NCI-H524 treated with DMSO at 0.1 percent for 48 hours (cell line): ENCODE measurements at places on chromosomes 4 and X.
A peak's percentile ranks its signal among the peaks of the same experiment; 100 is the strongest.

GRCh38 chr4:185799442-185799841 lies 12.6 kb downstream of the SORBS2 start:
- DNase-seq = no peak

DNA sequence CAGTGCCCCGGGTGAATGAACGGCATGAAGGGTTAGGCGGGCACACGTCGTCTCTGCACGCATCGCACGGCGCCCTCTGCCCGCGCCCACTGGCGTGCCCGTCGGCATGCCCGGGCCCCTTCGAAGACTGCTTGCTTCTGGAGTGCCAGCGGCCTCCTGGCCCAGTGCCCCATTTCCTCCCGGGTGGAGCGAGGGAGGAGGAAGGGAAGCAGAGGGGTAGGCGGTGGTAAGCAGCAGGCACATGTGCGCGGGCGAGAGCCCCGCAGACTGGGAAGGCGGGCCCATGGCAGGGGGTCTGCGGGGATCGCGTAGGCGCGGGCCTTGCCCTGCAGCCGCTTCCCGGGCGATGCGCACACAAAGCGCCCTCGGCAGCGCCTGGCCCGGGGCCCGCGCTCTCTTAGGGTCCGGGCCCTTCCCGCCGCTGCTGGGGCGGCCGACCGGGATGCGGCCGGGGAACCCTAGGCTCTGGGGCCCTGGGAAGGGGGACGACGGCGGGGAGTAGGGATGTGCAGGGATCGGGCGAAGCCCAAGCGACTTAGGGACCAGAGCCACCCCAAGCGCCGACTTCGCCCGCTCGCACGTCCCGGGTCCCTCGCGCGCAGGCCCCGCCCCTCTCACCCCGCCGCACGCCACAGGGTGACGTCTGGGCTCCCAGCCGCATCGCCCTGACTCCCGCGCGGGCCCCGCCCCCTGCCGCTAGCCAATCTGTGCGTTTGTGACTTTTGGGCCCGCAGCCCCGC lies 866 bp upstream of the EMD start:
- no peak for DNase-seq

DNA sequence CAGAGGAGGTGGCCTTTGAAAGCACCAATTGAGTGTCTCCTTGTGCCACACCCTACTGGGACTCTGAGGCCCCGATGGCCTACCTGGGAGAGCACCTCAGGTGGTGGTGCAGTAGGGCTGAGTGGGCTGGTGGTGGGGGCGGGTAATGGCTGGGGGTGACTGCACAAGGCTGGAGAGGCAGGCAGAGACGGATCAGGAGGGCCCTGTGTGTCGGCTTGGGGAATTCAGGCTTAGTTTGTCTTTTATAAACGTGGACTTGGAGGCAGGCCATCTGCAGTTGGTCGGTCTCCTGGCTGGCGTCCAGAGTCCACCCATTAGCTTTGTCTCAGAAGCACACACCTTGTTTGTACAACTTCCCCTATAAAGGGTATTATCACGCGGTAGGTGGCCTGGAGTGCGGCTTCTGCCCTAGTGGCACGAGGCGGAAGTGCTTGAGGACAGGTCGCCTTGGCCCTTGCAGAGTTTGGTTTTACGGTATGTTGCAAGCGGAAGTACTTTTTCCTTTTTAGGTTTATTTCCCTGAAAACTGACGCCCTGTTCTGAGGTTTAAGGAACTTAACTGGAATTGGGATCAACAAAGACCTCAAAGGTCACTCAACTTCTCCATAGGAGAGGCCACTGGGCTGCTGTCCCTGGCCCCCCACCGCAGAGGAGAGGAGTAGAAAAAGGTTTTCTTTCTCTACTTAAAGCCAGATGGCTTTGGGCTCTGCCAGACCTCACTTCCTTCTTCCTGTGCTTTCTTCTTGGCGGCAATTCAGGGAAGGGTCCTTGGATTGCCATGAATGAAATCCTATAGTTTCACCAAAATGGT lies 8.0 kb downstream of the TBC1D14 start:
- DNase-seq = peak; percentile 47

DNA sequence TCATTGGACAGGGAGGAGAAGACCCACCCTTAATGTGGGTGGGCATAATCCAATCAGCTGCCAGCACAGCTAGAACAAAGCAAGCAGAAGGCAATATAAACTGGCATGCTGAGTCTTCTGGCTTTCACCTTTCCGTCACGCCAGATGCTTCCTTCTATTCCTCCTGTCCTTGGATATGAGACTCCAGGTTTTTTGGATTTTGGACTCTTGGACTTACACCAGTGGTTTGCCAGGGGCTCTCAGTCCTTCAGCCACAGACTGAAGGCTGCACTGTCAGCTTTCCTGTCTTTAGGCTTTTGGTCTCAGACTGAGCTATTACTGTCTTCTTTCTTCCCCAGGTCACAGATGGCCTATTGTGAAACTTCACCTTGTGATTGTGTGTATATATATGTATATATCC lies 32.2 kb upstream of the UGT2B4 start:
- DNase-seq = no peak

DNA sequence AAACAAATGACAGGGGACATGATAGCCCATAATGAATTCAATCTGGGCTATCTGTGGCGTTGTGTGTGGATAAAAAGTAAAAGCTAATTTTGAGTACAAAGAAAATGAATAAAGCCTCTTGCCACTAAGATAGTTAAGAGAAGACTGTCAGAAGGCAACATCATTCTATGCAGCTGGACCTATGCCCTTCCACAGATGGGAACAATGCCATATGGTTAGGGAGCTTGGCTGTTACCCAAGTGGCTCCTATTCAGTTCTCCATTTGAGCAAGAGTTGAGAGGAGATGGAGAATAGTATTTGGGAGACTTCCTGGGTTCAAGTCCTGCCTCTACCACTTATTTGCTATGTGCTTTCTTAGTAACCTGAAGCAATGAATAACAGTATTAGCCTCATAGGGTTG lies 107.7 kb downstream of the ANXA3 start:
- DNase-seq = no peak

DNA sequence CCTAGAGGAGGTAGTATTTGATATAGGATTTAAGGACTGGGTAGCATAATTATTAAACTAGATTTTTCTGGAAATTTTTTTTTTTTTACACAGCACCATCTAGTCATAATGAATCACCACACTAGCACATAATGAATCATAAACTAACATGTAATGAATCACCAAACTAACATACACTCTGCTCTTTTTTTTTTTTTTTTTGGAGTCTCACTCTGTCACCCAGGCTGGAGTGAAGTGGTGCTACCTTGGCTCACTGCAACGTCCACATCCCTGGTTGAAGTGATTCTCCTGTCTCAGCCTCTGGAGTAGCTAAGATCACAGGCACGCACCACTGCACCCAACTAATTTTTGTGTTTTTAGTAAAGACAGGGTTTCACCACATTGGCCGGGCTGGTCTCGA lies 92.5 kb downstream of the FAM13A start:
- no peak for DNase-seq

DNA sequence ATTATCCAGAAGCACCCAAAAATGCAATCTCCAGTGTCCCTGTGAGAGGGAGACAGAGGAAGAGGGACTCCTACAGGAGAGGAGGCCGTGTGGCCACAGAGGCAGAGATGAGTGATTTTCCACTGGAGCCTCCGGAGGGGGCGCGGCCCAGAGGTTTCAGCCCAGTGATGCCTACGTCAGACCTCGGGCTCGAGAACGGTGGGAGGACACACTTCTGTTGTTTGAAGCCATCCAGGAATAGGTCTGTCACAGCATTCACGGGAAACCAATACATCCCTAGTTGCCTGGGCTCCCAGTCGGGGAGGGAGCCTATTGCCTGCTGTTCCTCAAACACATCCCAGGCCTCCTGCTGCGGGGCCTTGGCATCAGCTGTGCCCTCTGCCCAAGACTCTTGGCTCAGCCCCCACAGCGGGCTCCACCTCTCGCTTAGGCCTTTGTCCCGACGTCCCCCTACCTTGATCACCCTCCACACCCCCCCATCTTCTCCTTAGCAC lies 39.2 kb upstream of the HMX1 start:
- no peak for DNase-seq

DNA sequence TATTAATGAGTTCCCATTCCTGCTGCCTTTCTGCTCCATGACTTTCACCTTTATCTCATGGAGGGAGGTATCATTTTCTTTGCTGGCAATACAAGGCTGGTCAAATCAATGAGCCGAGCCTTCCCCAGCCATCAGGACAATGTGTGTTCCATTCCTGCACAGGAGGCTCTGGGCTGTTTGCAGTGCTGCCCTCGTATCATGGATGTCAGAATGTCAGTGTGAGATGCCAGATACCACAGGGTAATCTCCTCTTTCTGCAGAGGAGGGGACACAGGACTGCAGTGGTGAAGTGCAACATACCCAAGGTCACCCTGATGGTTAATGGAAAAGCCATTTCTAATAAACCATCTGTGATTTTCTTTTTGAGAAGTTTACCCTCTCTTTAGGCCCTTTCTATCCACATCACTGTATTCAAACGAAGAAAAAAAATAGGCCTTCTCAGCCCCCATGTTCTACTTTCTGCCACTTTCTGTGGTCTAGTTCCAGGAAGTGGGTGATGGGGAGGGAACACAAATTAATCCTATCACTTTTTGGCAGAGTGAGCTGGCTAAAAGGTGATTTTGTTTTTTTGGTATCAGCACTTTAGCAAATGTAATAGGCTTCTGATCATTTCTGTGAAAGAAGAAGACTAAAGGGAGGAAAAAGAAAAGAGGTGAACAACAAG lies 490.2 kb upstream of the BOD1L1 start:
- no peak for DNase-seq

- DNase-seq = peak; percentile 37
Measured at GRCh38 chr4:23237771-23238170, 545.0 kb downstream of the GBA3 start.

- DNase-seq = no peak
Measured at GRCh38 chr4:6044805-6045204, 26.6 kb upstream of the C4orf50 start.

- DNase-seq = no peak
Measured at GRCh38 chrX:72113461-72113860, 18.3 kb downstream of the RTL5 start.

- DNase-seq = no peak
Measured at GRCh38 chr4:167831855-167832254, 260.5 kb upstream of the ANXA10 start.

DNA sequence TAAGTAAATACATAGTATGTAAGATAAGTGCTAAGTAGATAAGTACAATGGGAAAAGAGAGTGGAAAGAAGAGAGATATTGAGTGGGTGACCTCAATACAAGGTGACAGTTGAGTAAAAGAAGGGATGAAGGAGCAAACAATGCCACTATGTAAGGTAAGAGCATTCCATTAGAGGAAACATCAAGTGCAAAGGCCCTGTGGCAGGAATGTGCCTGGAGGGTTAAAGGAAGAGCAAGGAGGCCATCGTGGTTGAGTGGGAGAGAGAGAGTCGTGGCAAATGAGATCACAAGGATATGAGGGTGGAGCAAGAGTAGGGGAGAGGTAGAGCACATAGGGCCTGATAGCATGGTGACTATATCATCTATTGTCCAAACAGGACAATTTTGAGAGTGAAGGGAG lies 13.4 kb downstream of the EDNRA start:
- DNase-seq = no peak

DNA sequence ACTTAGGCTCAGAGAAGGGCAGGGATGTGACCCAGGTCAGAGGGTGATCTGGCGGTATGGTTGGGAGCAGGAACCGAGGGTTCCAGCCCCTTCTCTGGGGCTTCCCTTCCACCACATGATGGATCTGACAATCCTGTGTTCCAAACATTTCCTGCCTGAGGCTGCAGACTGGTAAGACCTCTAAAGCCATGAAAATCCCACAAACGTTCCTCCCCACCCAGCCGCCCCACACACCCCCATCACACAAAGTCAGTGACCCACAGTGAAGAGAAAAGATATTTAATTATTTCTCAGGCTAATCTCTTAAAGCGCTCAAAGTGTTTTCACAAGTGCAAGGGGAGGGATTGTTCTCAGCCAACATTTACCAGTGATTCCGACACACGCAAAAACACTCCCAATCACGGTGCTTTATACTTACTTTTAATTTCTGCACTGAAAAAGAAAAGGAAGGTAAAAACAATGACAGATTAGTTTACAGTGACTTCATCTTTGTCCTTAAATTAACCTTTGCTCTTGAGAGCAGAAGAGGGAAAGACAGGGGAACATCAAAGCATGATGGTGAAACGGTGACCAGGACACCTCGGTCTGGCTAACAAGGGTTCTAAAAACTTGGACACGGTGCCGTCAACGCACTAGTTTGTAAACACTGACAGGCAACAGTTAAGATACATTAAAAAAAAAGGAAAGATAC lies 42.4 kb downstream of the WDR1 start:
- DNase-seq = no peak

- no peak for DNase-seq
Measured at GRCh38 chrX:119009071-119009470, 34.7 kb downstream of the LONRF3 start.

DNA sequence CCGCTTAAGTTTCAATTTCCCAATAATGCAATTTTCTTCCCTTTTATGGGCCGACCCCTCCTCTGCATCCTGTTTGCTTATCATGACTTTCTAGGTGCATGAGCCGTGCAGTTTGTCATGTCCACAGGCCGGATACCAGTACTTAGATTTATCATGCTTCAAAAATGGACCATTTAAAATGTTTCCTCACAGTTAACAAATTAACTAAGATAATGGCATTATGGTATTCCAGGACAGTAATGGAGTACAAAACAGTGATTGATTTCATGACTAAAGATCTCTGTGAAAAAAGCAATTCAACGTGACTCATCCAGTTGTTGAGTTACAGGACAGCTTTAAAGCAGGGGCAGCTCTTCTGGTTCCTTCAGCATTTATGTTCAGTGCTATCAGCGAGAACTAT lies 23.0 kb downstream of the SNX25 start:
- no peak for DNase-seq

DNA sequence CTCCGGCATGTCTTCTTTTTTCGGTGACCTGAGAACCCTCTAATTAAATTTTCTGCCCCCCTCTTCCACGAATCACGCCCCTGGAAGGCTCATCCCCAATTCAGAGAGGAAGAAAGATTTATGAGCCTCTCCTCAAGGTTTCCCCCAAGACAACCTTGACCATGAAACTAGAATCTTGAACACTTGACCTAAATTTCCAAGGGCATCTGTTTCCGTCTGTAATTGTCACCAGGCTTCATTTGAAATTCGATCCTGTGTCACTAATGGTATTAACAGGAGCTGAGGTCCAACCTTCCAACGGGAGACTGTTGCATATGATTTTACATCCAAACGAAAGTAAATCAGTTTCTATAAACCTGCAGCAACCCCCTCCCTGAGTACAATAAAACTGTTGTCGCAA lies 139.9 kb upstream of the ZIC3 start:
- no peak for DNase-seq

DNA sequence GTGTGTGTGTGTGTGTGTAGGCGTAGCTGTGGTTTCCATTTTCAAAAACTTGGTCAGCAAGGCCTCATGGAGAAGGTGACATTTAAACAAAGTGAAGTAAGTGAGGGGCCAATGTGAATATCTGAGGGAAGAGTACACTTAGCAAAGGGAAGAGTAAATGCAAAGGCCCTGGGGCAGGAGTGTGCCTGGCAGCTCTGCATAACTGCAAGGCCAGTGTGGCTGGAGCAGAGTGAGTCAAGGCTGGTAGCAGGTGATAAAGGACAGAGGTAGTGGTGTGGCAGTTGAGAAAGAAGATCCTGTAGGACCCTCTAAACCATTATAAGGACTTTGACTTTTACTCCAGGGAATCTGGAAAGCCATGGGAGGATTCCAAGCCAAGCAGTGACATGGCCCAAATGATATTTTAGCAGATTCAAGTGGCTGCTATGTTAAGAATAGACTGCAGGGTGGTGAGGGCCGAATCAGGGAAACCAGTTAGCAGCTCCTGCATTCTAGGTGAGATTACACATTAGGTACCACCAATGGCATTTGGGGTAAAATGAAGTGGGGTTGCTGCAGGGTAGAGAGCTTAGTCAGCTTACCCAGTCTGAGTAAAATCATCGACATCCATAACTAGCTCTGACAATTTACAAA lies 5.9 kb upstream of the TBC1D1 start:
- no peak for DNase-seq

GRCh38 chr4:75950213-75950815 lies 9.5 kb upstream of the NAAA start:
- no peak for DNase-seq
